Activated T-cell treated with anti-CD3 and anti-CD28 coated beads, Interleukin-2, amount 50 U/mL, for 4 hours (primary cell): ENCODE measurements at places on chromosomes 12 and 14. TPM values are rescaled to one million over a fixed set of nuclear protein-coding genes. Genes with fewer than 3 reads are reported as not detected.

IGF1 gene
- total RNA-seq, result 0.50 TPM

LEMD3 gene
- total RNA-seq, result 32.5 TPM

ACOT6 gene
- not detected for total RNA-seq

SMARCD1 gene
- total RNA-seq, result 97.6 TPM

KLRB1 gene
- 2.2 TPM for total RNA-seq

SMCO3 gene
- not detected for total RNA-seq

CLEC6A gene
- total RNA-seq, result not detected

DNA sequence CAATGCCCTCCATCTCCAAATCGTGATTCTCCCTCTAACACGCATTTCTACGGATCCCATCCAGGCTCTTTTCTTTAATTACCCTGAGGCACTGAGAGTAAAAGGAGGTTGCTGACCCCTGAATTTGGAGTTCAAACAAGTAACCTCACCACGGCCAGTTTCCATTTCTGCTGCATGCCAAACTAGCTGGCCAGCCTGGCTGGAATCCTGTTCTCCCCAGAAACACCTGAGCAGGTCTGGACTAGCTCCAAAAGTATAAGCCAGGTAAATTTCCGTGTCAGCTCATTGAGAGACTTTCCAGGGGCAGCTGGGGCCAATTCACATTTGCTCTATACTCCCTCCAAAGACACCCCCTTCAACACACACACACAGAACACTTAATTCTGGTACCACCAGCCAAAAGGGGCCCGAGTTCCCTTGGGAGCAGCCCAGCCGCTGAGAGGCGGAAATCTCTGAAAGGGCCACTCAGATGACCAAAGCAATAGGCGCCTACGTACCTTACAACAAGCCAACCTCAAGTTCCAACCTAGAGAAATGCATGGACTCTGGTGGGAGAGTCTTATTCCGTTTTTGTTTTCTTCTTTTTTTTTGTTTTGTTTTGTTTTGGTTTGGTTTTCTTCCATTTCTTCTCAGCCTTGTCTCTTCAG, 131.4 kb downstream of the NDUFA12 start:
- DNase-seq, result no peak

DNA sequence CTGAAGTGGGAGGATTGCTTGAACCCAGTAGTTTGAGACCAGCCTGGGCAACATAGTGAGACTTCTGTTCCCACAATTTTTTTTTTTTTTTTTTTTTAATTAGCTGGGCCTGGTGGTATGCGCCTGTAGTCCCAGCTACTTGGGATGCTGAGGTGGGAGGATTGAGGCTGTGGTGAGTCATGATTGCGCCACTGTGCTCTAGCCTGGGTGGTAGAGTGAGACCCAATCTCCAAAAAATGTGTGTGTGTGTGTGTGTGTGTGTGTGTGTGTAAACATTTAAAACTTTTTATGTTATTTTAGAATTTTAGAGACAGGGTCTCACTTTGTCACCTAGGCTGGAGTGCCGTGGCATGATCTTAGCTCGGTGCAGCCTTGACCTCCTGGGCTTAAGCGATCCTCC, 6.8 kb downstream of the PPP1R36 start:
- DNase-seq, result no peak

DNA sequence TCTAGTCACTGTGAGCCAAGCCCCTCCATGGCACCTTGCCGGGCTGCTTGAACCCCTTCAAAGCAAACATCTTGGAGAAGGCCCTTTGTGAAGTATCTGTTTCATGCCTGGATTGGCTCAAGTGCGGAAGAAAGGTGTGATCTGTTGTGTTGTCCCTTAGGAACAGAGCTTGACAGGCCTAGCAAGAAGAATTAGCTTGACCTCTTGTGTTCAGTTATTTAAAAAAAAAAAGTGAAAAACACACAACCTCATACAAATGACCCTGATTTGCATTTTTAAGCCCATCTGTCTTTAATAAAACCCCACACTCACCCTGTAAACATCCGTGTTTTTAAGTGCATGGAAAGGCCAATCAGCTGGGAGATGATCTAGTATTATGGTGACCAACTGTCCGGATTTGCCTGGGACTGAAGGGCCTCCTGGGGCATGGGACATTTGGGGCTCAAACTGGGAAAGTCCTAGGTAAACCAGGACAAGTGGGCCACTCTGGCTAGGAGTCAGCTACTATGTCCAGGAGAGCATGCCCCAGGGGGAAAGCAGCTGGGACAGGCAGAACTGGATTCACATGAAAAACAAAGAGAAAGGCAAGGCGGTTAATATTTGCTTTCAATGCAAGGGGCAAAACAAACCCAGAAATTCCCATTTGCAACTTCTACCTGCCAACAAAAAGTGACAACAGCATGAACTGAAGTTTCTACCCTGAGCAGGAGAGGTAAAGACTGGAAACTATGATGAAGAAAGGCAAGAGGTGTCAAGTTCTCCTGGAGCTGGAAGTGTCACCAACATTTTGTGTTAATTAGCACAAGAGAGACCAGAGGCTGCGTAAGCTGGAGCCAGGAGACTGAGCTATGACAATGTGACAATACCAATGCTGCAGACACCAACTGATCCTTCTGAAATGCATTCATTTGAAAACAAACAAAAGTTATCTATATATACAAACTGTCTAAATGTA, 78.6 kb downstream of the CLMN start:
- DNase-seq, result no peak

DNA sequence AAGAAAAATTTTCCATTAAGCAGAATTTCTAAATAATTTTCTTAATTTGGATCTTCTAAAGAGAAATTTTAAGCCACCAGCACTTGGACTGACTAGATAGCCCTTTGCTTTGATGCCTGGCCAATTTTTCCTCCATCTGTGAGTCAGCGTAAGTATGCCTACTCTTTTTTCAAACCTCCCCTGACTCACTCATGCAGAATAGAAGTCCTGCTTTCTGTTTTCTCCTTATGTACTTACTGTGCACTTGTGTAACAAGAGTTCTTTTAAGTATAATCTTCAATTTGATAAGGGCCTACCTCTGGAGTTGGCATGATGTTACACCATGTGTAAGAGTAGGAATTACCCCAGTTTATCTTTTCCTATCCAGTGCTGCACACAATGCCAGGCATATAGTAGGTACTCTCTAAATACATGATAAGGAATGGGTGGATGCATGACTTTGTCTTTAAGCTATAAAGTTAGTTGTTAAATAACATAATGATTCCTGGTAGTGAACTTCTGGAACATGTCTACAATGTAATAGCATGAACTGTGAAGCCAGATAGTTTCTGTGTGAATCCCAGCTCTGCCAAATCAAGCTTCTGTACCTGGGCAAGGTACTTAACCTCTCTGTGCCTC, 329.6 kb downstream of the TMTC2 start:
- DNase-seq, result no peak

DNA sequence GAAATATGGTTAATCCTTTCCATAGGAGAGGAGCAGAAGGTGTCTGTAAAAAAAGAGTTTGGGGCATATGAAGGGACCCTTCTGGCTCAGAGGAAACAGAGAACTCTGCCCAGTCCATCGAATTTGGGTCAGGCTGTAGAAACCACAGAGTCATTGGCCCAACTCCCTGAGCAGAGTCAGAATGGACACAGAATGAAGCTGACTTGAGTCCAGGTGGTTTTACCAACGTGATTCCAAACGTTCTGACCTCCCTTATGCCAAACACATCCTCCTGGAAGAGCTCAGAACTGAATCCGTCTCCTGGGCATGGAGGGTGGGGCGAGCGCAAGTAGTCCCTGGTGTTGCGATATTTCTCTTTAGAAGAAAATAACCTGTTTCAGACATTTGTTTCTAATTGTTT, 138.8 kb downstream of the DAD1 start:
- DNase-seq, result no peak

DNA sequence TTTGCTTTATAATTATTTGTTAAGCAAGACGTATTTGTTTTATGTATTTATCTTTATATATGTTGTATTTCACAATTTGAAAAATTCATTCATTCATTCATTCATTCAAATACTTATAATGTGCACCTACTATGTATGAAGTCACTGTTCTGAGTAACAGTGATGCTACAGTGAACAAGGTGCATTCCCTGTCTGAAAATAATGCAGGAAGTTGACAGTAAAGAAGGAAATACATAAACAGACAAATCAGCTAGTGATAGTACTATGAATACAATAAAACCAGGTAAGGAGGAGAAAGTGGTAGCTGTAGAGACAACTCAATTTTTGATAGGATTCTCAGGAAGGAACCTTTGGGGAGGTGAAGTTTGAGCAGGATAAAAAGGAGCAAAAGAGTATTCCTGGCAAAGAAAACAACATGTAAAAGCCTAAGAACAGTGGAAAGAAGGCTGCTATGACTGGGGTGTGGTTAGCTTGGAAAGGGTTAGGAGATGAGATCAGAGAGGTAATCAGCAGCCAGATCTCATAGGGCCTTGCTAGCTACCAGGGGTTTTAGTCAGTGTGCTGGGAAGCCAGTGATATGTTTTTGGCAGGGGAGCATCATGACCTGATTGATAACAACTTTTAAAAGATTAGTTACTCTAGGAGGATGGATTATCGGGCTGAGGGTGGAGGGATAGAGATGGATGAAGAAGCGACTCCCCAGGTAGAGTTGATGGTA, 17.4 kb downstream of the BICDL1 start:
- peak; percentile 18 for DNase-seq

DNA sequence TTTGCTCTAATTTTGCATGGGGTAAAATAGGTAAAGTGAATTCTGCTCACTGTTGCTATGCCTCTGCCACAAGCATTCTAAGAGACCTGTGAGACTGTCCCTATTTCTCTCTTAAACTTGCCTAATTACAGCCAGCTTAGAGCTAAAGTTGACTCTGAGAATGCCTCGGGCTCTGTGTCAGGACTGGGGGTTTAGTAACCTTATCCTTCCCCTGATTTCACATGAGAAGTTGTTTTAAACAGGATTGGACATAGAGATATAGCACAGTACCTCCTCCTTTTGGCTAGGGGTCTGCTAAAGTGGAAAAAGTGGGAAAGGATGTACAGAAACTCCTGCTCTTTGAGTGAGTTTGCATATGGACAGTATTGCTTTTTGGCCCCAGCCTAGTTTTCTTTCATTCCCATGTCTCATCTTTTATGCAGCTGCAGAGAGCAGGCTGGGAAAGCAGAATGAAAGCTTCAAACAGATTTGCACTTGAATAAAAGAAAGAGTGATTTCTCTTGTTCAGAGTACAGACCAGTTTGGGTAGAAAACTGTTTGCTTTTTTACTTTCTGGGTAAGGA, 122.0 kb downstream of the RAD51B start:
- DNase-seq, result no peak

- DNase-seq, result no peak
Observed at GRCh38 chr12:62351326-62351725, 91.1 kb downstream of the USP15 start.

GRCh38 chr12:67112586-67112985, 156.6 kb upstream of the CAND1 start:
- DNase-seq, result no peak

GRCh38 chr12:34287986-34288962, 266.0 kb downstream of the ALG10 start:
- DNase-seq, result peak; percentile 2

DNA sequence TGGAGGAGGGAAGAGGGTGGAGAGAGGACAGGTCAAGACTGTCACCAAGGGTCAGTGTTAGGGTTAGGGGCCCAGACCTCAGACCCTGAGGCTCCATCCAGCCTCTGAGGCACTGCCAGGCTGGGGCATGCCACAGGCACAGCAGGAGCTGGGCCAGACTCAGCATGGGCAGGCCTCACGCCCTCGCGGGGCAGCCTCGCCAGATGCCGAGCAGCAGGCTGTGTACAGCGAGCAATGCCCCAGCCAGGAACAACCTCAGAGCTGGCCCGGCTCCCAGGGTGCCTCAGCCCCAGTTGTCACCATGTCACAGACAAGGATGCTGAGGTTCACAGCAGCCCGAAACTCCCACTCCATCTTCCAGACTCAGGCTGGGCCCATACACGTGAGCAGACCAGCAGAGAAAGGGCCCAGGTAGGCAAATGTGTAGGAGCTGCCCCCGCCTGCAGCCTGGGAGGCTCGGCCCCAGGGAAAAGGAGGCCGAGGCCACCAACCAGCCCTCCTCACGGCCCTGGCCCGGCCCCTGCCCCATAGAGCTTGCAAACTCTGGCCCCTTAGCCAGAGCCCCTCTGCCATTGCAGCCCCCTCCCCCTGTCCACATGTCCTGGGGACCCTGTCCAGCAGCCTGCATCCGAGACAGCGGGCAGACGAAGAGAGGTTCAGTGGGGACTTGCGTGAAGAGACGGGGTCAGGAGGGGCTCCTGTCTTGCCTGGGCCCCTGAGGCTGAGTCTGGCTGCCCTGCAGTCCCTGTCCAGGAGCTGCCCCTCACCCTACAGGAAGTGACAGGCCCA, 7.5 kb downstream of the C14orf180 start:
- DNase-seq, result no peak

DNA sequence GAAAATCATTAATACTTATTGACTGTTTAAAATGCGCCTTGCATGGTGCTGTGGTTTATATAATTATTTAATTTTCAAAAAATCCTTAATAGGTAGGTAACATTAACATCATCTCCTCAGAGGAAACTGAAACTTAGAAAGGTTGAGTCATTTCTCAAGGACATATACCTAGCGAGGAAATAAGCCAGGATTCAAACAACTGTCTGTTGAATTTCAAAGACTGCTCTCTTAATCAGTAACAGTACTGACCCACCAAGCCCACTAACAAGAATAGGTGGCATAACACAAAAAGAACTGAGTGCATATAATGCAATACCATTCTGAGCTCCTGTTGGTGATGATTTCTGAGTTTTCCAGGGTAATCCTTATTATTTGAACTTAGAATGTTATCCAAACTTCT, 174.3 kb downstream of the SOX5 start:
- DNase-seq, result no peak

DNA sequence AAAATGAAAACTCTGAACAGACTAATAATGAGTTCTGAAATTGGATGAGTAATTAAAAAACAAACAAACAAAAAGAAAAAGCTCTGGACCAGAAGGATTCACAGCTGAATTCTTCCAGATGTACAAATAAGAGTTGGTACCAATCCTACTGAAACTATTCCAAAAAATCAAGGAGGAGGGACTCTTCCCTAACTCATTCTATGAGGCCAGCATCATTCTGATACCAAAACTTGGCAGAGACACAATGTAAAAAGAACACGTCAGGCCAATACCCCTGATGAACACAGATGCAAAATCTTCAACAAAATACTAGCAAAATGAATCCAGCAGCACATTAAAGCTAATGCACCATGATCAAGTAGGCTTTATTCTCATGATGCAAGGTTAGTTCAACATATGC, 183.9 kb upstream of the CNOT2 start:
- DNase-seq, result no peak

DNA sequence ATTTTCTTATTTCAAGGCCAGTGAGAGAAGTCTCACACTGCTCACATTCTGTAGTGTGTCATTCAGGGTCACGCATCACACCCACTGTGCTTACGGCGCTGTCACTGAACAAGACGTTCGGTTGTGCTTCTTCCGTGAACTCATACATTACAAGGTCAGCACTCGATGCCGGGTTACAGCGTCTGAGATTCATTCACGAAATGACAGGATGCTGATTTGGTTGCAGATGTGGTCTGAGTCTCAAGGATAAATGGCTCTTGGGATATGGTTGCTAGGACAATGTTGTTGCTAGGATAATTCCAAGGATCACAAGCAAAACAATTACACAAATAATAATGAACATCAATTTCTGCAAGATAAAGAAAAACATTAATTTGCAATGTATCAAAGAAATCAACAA, 47.4 kb downstream of the STX2 start:
- no peak for DNase-seq

GRCh38 chr12:124686370-124687173, 119.2 kb upstream of the NCOR2 start:
- no peak for DNase-seq
